H7 (cell line): ENCODE measurements at places on chromosomes 7 and 10. TPM values are rescaled to one million over a fixed set of nuclear protein-coding genes. Genes with fewer than 3 reads are reported as not detected.

Gene PLAC9
- total RNA-seq, result 4.9 and 5.1 TPM in 2 replicates

Gene MOGAT3
- total RNA-seq, result 0.52 and 1.00 TPM in 2 replicates

GRCh38 chr10:122014652-122015248 is 25.8 kb downstream of the TACC2 start:
- DNase-seq, result no peak

Gene EPO
- 0.15 TPM in 1 of 2 replicates, not detected in the other for total RNA-seq

Gene TLX1
- 0.11 TPM in 1 of 2 replicates, not detected in the other for total RNA-seq
